Stimulated activated CD4-positive, alpha-beta T cell treated with anti-CD3 and anti-CD28 coated beads, Interleukin-2, amount 100 ng/mL, for 24 hours (primary cell): ENCODE measurements at places on chromosomes 3 and 15.

DNA sequence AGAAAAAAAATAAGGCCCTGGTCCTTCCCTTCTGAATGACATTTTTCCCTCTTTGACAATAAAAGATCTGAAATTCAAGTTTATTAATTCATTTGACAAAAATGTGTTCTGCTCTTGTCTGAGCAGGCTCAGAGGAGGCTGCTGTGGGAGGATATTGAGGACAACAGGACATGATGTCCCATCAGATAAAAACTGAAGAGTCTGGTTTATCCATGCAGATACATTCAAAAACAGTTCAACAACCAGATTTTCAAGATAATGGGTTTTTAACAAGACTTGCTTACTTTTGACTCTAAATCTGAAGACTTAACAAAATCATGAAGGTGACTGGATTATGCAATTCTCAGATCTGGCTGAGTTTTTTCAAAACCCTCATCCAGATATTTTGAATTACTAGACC lies 36.9 kb upstream of the STRIT1 start:
- no peak for DNase-seq

GRCh38 chr15:51757450-51757849 lies 6.1 kb downstream of the TMOD2 start:
- no peak for DNase-seq

DNA sequence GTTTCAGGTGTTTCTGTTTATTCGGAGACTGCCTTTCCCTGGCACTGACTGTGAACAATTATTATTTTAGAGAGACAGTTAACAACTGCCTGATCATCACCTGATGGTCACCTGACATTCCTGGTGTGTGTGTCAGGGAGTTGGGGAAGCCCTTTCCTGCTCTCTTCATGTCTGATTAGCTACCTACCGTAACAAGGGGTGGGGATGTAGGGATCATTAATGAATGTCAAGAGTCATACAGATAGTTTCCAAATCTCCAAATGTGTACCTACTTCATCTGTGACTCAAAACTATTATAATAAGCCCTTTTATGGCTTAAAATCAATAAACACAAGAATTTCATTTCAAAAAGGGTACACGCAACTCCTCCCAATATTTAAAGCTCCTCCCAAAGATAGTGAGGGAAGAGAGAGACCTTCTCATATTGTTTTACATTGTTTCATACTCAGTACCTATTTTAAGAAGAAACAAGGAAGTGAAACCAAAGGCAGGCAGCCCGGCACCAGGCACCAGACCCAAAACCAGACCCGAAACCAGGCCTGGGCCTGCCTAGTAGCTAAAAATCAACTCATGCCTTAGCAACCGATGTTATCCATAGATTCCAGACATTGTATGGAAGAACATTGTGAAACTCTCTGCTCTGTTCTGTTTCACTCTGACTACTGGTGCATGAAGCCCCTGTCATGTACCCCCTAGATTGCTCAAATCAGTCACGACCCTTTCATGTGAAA lies 844.9 kb upstream of the ALCAM start:
- DNase-seq = no peak

- DNase-seq = no peak
These were observed 108.4 kb downstream of the MBNL1 start for GRCh38 chr3:152377184-152377570.

DNA sequence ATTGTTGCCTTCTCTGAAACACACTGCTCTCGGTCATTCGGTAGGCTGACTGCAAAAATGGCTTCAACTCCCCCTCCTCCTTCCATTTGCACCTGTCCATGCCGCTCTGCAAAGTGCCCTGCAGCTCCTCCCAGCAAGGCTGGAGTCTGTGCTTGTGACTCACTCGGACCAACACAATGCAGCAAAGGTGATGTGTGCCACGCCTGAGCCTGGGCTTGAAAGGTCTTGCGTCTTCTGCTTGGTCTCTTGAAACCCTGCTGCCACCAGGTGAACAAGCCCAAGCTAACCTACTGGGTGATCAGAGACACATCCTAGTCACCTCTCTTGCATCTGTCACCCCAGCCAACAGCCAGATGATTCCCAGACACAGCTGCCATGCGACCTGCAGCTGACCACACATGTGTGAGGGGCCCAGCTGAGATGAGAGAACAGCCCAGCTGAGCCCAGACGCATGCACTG lies 71.1 kb downstream of the MGLL start:
- DNase-seq = no peak

- DNase-seq = no peak
These were observed 6.4 kb downstream of the ZDHHC23 start for GRCh38 chr3:113954091-113954685.

DNA sequence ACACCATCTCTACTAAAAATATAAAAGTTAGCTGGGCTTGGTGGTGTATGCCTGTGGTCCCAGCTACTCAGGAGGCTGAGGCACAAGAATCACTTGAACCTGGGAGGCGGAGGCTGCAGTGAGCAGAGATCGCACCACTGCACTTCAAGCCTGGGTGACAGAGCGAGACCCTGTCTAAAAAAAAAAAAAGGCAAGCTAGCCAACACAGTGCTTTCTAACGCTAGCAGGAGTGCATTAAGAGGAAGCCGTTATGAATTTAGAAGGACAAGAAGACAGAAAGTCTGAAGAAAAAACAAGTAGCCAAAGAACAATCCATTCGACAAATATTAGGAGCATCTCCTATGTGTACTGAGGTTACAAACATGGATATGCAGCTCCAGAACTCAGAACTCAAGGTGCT lies 28.6 kb downstream of the BHLHE40 start:
- DNase-seq = no peak

GRCh38 chr3:48503401-48504050 lies 448 bp downstream of the SHISA5 start:
- no peak for DNase-seq

- no peak for DNase-seq
These were observed 176.0 kb downstream of the ABHD5 start for GRCh38 chr3:43866529-43867353.

DNA sequence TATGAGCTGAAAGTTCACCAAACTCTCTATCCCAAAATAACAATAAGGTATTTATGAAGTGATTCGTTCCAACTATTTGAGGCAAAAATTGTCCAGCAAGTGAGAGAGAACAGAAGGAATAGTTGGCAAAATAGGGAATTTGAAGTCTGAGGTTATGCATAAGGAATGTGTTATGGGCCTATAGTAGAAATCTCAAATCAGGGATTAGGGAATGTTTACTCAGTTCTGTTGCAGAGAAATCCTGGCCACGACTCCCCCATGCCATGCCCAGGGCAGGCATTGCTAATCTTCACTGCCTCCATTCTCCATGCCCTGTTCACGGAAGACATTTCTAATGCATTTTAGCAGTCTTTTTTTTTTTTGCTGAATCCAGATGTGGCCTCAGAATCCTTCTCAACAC lies 58.6 kb downstream of the FLNB start:
- no peak for DNase-seq

DNA sequence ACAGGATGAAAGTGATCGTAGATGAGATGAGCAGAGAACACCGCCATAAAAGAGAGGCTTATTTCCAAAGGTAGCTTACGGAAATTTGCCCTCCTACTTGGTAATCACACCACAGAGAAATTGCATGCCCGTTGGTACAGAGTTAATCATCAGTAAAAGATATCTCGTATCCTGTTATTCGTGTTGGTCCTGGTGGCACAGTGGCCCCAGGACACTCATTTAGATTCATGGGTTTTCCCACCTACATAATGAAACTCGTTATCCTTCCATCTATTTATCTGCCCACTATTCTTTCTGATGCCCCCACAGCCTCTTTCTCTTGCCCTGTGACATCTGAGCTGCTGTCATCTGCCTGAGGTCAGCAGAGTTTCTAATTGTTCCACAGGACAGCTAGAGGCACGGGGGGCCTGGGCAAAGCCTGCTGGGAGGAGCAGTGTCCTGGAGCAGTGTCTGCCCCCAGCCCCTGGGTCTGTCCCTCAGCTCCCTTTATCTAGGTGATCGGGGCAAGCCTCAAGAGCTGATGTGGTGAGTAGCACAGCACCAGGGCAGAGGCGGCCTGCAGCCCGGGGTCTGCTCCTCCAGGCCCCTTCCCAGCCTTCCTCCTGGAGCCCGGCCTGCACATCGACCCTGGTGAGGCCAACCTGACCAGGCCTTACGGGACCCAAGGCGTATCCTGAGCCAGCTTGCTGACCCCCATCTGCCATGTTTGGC lies 42.2 kb downstream of the PXYLP1 start:
- no peak for DNase-seq

DNA sequence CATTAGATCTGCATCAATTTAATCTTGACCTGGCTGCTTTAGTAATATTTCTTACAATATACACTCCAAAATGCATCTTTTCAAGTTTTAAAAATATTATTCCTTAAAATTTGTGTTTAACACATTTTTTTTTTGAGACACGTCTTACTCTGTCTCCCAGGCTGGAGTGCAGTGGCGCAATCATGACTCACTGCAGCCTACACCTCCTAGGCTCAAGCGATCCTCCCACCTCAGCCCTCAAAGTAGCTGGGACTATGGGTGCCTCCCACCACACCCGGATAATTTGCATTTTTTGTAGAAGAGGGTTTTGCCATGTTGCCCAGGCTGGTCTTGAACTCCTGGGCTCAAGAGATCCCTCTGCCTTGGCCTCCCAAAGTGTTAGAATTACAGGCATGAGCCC lies 73.6 kb downstream of the ETV5 start:
- no peak for DNase-seq

DNA sequence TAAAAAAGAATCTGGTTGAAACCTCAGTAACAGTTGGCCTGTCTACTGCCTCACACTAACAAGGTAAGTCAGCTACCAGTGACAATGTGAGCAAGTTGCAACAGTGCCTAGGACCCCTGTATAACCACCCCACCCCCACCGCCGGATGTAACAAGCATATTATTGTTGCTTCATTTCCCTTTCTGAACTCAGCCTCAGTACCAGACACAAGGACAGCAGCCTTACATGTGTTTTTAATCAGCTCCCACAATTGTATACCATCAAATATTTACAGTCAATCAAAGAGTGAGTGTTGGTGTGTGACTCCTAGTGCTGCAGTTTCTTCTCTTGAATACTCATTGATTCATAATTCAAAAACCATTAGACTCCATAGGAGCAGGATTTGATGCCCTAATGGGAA lies 96.4 kb downstream of the PYDC2 start:
- no peak for DNase-seq

GRCh38 chr15:99717161-99718009 lies 15.9 kb downstream of the LYSMD4 start:
- DNase-seq = no peak

DNA sequence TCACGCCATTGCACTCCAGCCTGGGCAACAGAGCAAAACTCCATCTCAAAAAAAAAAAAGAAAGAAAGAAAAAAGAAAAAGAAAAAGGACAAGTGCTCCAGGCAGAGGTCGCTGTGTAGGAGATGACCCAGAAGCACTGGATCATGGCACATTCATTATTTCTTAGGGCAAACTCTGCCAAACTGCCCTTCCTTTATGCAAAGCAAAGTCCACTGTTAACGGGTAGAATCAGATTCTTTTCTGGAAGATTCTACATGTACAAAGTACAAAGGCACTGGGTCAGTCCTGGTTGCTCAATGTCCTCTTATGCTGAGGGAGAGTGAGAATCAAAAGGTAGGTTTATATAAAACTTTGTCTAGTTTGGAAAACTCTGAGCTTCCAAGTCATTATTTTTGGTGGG lies 144.9 kb downstream of the FEZF2 start:
- DNase-seq = no peak

- peak; percentile 69 for DNase-seq
These were observed 2.2 kb downstream of the FOXB1 start for GRCh38 chr15:60006203-60006862.

DNA sequence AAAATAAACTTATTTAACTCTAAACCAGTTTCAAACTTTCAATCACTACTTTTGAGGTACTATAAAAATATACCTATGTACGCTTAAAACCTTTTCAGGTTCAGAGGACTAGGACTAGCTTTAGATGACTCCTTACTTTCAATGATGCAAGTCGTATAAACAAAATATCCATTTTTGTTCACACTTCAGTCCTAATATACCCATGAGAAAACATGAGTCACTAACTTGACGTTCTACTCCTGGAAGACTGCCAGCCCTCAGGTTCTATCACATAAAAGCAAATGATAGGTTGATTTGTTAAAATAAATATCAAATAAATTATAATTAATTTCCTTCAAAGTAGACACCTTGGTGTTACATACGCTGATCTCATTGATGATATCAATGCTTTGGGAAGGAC lies 10.6 kb upstream of the P3H2 start:
- DNase-seq = no peak

DNA sequence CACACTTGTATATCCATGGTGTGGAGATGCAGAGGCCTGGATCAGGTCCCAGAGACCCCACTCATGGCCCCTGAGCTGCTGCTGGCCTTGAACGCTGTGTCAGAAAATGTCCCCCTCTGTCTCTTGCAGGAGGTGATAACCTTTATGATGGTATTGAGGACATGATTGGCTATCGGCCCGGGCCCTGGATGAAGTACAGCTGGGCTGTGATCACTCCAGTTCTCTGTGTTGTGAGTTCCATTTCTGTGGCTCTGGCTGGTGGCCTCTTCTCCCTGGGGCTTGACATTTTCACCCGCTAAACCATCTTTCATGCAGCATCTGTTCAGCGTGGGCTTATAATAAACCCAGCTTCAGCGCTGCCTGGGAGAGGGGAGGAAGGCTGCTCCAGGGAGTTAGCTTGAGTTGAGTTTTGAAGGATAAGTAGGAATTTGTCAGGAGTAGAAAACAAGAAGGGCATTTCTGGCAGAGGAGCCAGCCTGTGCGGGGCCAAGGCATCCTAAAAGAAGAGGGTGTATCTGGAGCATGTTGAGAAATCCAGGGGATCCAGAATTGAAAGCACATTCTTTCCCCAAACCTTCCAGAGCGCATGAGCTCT lies 61.1 kb downstream of the GRIP2 start:
- no peak for DNase-seq

DNA sequence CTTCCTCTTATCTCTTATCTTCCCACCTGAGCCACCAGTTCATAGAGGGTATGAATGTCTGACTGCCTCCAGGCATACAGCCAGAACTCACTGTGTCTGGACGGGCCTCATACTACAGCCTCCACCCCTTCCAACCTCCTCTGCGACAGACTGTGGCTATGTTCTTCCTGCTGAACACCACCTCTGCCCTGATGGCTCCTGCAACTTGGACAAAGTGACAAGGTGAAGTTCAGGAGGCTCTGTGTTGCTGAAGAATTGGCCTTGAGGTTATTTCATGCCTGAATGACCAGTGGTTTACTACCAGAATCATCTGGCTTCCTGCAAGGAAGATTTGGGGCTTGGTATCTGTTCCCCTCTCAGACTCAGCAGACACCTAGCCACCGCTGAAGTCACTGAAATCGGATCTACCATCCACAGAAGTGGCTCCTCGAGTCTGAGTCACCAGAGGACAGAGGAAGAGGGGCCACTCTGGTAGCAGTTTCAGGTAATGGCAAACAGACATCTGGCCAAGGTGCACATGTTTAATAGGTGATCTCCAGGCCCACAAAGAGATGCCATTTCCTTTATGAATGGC lies 14.2 kb upstream of the ULK3 start:
- no peak for DNase-seq

- DNase-seq = no peak
These were observed 36.8 kb downstream of the SPINK8 start for GRCh38 chr3:48296699-48297098.

- peak; percentile 56 for DNase-seq
These were observed 37.5 kb upstream of the STIMATE start for GRCh38 chr3:52934630-52935530.

GRCh38 chr3:24562895-24563294 lies 68.2 kb upstream of the THRB start:
- no peak for DNase-seq
